ENCODE measurements at places on chromosomes 2 and 18.
A peak's percentile ranks its signal among the peaks of the same experiment; 100 is the strongest.

DNA sequence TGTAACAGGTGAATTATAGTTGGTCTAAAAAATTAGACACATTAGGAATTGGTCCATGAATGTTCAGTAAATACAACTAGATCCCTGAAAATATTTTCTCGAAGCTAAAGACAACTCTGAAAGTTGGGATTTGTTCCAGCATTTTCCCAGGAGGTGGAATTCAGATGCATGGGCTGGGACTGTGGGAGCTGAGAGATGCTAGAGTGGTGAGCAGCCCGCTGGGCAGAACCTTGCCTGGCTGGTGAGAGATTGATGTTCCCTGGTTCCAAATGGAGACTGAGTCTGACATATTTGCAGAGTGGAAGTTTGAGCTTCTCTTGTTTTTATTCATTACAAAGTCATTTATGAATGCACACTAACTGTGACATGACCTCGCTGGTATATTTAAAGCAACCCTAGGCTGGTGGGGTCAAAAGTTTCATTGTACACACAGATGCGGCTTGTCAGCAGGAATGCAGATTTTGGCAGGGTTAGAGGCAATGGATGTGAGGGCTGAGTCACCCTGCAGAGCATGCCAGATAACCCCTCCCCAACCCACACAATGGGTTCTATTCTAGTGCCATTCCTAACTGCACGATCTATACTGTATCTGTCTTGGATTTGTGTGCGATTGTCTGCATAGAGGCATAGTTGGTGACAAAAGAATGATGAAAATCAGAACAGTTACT lies 23.5 kb upstream of the TMEM178A start:
- DNase-seq: no peak

- DNase-seq: no peak
These were observed 60.0 kb downstream of the RNF144A start for GRCh38 chr2:6977113-6977741.

GRCh38 chr2:9715238-9715637 lies 84.4 kb upstream of the YWHAQ start:
- DNase-seq: no peak

DNA sequence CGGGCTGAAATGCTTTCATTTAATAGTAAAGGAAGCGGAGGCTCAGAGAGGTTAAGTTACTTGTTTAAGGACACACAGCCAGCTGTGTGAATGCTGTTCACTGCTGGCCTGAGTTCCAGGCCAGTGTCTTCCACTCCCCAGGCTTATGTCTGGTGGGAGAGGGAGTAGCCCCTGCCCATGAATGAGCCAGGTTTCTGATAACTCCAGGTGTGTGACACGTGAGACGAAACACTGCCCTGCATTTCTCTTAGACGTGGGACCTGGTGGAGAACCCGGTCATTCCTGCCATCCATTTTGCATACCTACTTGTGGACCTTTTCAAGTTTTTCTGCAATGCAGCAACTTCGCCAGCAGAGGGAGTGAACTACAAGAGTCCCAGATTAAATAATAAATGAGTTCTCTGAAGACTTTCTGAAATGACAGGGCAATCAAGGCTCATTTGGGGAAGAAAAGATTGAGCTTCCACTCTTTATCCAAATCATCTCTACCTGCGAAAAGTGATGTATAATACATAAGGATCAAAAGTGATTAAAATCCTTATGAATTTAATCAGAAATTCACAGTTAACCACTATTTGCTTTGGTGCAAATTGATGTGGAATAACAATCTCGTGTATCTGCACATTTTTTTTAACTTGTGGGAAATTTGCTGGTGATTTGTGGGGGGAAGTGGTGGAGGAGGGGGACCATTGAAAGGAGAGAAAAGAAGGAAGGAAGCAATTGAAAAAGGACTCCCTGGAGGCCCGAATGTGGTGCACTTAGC lies 79.4 kb upstream of the ASB18 start:
- DNase-seq: peak; percentile 87

DNA sequence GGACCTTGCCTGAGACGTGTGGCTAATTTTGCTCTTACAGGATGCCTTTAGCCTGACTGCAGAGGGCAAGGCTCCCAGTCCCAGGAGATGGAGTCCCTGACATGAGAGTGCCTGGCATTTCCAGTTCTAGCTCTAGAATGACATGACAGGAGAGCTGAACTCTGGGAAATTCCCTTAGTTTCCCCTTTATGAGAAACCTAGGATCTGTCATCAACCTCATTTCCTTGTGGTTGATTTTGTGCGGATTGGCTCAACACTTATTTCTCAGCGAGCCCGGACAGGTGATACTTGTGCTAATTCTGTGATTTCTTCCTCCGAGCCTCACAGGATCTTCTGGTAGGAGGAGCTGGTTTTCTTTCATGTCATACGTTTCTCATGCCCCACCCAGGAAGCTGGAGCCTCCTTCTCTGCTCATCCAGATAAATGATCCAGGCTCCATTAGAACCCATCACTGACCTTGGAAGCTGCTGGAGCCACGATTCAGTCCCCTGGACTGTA lies at the start of gene IL36G:
TSS of gene IL36G (plus strand) at position 448 of the 498 bp plus-strand sequence. CDS start 633 bp downstream, outside the sequence.
- no peak for DNase-seq

DNA sequence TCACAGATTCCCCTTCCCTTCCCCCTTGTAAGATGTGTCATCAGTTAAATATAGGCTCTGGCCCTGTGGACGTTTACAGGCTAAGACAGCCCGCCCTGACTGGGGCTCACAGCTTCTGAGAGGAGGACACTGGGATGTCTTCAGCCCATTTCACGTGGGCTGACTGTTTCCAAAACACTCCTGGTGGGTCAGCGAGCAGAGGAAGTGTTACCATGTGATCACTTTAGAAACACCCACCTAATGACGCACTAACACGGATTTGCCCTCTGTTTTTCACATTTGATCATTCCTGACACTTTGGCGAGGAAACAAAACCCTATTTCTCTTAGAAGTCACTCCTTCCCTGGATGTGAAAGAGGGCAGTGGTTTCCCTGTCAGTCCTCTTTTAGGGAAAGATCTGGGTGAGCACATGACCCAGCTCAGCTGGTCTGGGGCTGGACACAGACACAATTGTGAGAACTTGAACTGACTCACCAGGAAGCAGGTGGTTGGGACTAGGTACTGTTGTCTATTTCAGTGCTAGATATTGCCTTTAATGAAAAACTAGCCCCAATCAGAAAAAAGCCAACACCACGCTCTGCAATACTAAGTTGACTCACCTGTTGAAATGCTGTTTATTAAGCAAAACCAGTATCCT lies 38.8 kb downstream of the BMP10 start:
- peak; percentile 84 for DNase-seq

GRCh38 chr2:138997346-138997745 lies 217.2 kb upstream of the NXPH2 start:
- DNase-seq: no peak

GRCh38 chr2:215685238-215685990 lies 249.5 kb upstream of the FN1 start:
- no peak for DNase-seq

- DNase-seq: peak; percentile 98
These were observed 11.9 kb upstream of the AGFG1 start for GRCh38 chr2:227460070-227460485.

GRCh38 chr2:208415255-208415654 lies 8.7 kb downstream of the PTH2R start:
- DNase-seq: no peak

GRCh38 chr2:32849456-32850194 lies 97.1 kb upstream of the LTBP1 start:
- no peak for DNase-seq

DNA sequence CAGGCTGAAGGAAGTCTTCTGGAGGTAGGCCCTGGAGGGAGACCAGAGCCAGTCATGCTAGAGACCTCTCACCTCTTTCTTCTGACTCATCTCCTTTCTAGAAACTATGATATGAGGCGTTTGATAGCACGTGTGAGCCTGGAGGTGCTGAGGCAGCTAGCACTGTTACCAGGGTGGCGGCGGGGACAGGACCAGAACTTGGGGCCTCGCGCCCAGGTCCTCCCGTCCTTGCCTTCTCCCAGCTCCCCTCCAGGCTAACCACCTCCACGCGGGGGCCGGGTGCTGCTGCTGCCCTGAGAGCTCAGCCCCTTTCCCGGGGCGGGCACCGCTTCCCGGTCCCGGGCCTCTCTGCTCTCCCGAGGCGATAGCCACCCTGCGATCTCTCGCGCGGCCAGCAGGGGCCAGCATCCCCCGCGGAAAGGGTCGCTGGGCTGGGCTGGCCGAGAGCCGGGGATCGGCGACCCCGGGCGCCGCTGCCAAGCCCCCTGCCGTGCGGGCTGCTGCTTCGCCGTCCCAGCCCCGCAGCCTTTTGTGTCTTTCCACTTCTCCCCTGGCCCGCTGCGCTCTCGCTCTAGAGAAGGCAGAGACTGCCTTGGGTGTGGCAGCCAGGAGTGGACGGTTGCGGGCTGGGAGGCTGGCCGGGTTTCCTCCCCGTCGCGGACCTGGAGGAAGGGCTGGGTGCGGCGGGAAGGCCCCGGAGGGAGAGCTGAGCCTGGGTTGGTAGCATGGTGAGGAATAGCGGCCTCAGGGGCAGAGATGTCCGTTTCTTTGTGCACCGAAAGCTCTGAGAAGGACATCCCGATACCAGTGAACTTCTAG lies 49.1 kb downstream of the TMEM17 start:
- peak; percentile 50 for DNase-seq

DNA sequence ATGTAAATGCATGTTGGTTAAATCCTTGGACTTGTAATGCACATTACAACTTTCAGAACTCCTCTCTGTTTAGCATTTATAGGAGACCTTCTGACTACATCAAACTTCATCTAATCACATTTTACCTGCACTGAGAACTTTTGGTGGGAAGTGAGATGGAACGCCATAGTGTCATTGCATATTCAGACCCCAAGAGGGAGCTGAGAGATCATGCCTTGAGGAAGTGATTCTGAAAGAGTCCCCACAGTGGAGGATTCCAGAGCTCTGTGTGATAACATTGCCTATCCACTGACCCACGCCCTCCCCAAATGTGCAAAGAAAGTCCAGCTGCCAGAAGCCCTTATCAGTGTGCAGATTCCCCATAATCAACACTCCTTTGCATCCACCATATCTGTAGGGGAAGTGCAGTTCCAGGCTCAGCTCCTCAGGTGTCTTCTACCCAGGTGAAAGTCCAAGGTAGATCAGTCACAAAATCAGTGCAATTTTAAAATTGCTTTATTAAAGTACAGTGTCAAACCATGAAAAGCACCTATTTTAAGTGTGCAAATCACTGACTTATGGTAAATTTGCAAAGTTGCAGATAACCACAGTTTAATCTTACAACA lies 212.4 kb downstream of the RPIA start:
- DNase-seq: peak; percentile 50

DNA sequence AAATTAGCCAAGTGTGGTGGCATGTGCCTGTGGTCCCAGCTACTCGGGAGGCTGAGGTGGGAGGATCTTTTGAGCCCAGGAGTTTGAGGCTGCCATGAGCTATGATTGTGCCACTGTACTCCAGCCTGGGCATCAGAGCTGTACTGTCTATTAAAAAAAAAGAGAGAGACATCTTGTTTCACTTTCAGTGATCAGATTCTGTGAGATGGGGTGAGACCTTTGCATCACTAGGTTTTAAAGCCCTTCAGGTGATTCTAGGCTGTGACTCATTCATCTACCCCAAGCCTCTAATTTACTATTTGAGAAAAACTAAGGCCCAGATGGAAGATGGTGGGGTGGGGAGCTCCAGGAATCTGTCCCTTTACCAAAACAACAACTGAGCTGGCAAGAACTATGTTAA lies 7.1 kb downstream of the C2orf92 start:
- no peak for DNase-seq

DNA sequence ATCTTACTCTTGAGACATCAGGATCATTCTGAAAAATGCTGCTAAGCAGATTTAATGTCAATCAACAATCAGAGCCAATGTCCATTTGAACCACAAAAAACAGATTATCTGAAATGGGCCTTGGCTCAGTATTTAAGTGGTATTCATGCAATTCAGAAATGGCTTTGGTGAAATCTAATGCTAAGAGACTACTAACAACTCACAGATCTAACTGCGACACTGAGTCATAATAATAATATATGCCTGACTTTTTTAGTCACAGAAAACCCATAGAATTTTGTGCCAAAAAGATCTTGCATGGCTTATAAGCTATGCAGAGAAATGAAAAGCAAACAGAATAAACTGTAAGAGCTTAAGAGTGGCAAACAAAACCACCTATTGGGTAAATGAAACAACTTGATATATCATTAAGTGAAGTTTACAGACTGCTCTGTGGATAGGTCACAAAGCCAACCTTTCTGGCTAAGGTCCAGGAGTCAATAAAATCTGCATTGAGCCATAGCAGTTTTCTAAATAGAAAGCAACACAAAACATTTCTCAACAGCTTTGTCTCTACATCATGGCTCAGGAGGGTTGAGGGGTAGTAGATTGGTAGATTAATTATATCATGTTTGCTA lies 234.3 kb downstream of the LRATD1 start:
- no peak for DNase-seq

GRCh38 chr2:20143263-20143662 lies 81.7 kb downstream of the SDC1 start:
- no peak for DNase-seq

DNA sequence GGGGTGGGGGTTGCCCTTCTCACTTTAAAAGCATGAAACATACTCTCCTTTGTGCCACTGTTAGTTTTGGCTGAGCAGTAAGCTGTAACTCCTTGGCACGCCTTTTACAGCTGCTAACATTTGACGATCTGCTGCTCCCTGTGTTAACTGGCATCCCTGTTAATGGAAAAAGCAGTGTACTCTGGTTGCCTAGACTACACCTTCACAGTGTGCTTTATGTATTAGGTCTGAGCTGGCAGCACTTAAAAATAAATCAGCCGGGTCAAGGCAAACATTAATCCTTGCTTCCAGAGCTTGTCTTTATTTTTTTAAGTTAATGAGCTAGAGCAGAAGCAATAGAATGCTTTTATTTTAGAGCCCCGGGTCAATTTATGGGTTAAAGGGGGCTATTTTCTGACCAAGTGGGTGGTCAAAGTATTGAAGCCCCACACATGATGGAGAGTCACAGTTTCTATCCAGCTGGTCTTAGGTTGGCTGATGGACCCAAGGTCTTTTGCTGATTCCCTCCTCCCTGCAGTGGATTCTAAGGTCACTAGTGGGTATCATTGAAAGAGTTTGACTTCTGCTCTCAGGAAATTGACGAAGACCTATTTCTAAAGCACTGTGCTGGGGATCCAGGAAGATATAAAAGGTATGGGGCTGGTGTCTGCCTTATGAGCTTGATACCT lies 54.5 kb downstream of the CFAP221 start:
- DNase-seq: no peak

GRCh38 chr18:34023471-34023870 lies 201.2 kb downstream of the NOL4 start:
- DNase-seq: no peak

DNA sequence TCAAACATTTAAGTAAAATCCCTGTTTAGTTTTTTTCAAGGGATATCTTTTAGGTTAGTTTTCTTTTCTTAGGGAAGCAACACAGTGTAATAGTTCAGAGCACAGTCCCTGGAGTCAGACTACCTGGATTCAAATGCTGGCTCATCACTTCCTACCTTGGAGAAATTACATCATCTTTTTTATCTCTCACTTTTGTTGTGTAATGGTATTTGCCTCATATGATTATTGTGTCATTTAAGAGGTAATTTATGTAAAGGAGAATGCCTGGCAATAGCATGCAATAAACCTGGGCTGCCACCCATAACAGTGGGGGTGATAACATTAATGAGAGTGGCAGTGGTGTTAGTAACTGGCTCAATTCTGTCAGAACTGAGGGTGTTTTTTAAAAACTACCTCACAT lies 26.3 kb downstream of the ERLEC1 start:
- no peak for DNase-seq
